ENCODE measurements at places on chromosomes 16 and 17.

DNA sequence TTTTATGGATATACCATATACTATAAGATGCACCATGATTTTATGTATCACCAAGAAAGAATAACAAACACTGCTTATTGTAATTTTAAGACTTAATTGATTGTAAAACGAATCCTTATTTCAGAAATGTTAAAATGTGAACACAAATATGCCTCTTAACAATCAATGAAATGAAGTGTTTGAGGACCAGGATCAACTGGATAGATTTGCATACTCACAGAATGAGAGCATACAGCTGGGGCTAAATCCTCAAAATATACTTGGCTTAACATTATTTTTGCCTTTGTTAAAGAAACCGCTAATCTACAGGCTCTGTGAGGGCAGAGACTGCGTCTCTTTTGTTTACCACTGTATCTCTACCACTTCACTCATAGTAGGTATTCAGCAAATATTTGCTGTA lies 93.6 kb downstream of the SPACA3 start:
- DNase-seq: no peak

DNA sequence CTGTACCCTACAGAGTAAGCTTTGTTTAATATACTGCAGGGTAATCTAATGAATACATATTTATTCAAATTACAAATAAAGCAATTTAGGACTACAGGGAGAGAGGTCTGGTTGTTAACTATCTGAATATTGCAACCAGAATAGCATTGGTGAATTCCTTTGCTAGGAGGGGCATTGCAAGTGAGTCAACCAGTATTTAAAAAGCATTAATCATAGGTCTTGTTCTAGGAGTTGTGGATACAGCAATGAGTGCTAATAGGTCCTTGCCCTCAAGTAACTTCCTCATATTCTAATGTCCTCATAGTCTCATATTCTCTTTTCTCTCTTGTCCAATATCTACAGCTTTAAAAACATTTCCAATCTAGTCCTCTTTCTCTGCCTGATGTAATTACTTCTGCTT lies 531.4 kb downstream of the CDH11 start:
- DNase-seq: no peak

DNA sequence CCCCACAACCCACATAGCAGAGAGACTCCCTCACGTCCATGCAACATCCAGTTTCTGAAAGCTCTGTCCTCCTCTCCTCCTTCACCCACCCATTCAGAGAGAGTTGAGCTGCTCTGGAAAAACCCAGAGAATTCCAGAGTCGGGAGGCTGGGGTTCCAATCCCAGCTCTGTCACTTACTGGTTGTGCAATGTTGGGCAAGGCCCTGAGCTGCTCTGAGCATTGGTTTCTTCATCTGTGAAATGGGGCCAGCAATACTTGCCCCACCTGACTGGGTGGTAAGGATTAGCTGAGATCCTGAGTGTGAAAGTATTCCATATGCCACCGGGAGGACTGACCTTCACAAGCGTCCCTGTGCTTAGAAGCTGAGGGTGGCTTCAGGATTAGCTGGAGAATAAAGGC lies 12.2 kb upstream of the DLX4 start:
- DNase-seq: no peak

- no peak for DNase-seq
Observed at GRCh38 chr17:5437721-5438317, 1.1 kb downstream of the C1QBP start.

- no peak for DNase-seq
Observed at GRCh38 chr16:6266703-6267102, 1065.9 kb upstream of the RBFOX1 start.

DNA sequence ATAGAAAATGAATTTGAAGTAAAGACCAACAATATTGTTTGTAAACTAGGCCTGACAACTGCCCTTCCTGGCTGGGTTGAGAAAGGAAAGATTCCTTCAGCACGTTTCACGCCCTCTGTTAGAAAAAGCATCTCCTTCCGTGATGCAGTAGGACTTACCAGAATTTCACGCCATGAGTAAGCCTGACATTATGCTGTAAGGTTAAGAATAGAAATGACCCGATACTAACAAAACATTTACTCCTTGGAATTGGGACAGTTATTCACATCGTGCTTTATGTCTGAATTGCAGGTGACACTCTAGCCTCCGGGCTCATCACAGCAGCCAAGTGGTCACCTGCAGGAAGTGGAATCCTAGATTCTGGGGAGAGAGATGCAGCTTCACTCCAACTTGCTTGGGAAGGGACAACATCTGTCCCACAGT lies 17.5 kb downstream of the MARCHF10 start:
- DNase-seq: no peak

DNA sequence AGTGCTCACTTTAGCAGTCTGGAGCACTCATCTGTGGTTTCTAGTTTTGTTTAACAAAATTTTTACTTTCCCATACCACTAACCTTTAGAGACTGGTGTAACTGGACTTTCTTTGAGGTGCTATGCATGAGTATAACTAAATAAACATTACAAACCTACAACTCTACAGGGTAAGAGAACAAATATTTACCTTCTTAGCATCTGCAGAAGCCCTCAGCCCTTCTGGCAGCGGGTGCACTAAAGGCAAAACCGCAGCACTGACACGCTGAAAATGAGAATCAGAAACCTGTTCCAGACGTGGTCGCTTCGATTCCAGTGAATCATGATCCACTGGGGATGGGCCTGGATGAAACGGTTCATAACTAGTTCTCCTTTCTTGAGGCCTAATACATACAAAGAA lies 43.7 kb downstream of the NCOR1 start:
- no peak for DNase-seq

DNA sequence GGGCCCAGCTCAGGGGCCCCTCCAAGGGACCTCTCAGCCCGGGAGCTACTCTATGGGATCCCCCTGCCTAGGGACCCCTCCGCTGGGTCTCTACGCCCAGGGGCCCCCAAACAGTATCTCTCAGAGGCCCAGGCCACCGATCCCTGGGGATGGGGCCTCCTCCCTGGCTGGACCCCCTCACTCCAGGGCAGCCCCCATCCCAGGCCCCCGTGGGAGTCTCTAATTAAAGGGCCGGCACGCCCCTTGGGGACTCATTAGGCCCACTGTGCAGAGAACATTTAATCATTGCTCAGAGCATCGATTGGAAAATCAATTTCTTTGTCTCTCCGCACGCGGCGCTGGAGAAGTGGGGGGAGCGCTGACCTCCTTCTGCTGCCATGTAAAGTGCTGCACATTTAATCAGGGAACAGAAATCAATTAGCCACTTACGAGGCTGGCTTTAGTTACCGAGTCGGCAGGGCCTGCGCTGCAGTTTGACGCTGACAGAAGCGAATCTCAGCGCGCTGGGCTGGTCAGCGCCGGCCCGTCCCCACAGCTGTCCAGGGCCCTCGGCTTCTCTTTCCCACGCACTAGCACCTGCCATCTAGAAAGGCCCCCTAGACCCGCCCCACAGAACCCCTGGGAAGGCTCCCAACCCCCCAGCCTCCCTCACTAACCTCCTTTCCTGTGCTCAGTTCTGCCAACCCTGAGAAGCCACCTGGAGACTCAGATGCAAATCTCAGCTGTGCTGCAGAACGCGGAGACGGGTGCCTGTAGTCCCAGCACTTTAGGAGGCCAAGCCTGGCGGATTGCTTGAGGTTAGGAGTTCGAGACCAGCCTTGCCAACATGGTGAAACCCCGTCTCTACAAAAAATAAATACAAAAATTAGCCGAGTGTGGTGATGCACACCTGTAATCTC lies 20.2 kb upstream of the C1QL1 start:
- DNase-seq: no peak

DNA sequence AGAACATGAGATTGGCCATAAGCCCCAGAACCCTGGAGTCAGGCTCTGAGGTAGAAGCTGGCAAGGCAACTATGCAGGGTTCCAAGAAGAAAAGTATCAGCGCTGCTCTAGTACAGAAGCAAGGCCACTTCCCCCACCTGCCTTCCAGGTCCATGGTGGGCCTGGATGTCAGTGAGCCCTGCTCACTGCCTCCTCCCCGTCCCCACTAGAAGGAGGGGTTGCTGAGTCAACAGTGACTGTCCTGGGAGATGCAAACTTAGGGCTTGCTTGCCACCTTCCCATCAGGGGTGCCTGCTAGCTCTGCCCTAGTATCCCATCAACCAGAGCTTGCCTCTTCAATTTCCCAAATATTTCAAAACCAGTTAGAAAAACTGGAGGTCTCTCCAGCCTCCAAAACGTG lies 29.6 kb upstream of the SREBF1 start:
- no peak for DNase-seq

GRCh38 chr17:46053911-46054534 lies 55.0 kb downstream of the STH start:
- no peak for DNase-seq

DNA sequence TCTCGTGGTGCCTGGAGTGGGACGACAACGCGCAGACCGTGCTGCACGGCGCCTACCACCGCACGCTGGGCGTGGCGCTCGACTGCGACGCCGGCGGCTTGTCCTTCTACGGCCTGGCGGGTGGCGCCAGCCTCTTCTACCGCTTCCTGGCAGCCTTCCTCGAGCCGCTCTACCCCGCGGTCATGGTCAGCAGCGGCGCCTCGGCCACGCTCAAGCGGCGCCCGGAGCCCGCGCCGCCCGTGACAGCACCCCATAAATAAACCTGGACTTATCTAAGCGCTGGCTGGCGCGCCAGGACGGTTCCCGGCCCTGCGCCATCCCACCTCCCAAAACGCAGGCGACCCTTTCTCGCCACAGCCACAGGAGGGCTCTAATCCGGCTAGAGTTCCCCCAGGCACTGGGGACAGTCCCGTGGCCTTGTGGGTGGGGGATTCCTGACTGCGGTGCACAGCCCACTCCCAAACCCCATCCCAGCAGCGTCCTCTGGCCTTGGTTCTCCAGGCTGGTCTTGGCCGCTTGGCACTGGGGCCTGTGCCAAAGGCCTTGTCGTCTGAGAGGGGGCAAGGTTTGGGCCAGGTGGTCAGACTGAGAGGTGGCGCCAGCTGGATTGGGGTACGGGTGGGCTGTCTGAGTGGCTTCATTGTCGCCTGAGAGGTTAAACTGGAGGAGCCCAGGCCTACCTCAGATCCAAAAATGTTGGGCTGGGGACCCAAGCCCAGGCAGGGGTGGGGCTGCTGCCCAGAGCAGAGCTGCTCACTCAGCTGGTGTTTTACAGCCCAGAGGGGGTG lies 10.1 kb upstream of the SLC16A5 start:
- DNase-seq: peak; percentile 41

DNA sequence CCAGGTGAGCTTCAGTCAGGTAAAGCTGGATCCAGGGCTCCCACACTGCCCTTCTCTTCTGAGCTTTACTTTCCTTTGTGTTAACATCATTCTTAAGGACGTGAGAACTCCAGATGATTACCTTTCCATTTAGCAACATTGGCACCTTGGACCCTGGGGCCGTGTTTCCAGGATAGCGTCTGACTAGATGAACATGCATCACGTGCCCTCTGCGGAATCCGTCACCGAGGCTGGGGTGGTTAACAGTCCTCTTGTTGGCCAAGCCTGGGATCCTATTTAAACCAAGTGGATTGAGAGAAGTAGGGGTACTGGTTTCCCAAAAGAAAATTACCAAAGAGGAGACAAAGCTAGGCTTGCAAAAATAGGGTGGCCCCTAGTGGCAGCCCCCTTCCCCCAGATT lies 3.9 kb upstream of the LAT start:
- no peak for DNase-seq

- DNase-seq: no peak
Observed at GRCh38 chr17:16933317-16934132, 38.4 kb downstream of the TNFRSF13B start.

DNA sequence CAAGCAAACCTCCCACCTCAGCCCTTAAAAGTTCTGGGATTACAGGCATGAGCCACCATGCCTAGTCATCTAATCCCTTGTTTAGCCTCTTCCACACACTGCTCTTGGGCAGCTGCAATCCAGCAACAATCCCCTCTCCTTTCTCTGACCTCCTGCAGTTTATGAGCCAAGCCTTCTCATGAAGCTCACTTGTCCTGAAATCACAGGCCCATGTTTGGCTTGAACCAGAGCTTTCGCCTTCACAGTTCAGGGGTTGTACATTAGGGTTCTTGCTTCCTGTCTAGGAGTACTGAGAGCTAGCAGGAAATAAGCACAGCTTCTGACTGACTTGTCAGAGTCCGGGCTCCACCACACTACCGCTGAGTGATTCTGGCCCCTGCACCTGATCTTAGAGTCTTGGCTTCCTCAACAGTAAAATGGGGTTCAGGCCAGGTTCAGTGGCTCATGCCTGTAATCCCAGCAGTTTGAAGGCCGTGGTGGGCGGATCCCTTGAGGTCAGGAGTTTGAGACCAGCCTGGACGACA lies 16.3 kb downstream of the ERAL1 start:
- DNase-seq: peak; percentile 52

DNA sequence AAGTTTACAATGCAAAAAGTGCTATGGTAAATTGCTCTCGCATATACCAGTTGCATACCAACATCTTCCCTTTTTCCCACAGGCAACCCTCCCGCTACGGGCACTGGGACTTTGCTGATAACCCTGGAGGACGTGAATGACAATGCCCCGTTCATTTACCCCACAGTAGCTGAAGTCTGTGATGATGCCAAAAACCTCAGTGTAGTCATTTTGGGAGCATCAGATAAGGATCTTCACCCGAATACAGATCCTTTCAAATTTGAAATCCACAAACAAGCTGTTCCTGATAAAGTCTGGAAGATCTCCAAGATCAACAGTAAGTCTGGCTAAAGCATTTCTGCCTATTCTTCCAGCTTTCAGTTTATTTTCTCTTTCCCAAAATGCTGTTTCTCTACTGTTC lies 27.9 kb upstream of the HSBP1 start:
- no peak for DNase-seq

DNA sequence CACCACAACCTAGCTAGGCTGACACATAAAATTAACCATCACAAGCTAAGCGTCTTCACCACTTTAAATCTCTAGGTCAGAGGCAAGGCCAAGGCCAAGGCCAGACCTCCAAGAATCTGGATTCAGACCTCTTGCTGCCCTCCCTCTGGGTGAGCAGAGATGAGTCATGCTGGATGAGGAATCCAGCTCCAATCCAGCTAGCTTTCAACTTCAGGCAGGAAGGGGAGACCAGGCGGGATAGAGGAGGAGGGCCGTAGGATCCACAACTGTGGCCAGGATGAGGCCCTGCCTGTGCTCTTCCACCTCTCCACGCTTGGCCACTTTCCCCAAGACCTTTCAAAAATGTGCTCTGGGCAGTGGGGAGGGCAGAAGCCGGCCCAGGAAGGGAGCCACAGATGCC lies 14.7 kb downstream of the LRRC75A start:
- DNase-seq: no peak
